ENCODE measurements at places on chromosomes 2 and 18.

DNA sequence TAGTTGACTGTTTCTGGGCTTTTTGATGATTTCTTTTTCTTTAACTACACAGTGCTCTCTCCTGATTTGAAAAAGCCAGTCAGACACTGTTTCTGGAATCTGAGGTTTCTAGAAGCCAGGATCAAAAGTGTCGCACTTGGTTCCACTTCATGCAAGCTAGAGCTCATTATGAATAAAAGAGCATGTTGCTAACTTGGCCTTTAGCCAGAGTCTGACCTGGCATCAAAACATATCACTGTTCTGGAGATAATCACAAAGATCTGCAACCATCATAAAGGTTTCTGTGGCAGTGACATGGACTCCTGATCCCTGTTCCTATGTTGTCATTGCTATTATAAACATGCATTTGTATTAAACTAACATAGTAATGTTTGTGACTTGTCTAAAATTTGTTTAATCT lies 76.1 kb upstream of the MAPRE2 start:
- no peak for DNase-seq

DNA sequence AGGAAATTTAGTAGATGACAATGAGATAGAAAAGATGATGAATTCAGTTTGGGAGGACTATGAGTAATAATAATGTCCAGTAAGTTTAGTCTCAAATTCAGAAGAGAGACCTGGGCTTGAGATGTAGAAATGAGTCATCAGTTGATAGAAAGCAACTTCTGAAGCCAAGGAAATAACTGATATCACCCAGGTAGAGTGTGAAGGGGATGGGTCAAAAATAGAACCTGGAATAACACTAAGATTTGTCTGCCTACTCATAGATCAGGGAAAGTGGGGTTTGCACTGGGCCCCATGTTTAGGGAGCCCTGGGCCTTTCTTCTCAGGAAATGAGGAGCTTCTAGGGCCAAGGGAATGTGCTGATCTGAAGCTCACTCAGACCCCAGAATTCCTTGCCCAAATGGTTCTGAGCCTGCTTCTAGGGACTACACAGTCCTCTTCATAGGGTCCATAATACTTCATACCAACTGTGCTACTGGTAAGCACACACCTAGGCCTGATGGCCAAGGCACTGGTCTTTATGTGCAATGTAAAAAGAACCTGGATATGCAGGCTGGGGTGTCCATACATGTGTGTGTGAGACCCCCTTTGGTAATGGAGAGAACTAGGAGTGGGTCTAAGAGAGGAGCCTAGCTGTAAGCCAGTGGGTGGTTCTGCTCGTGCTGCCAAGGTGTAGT lies 141.2 kb downstream of the IKZF2 start:
- no peak for DNase-seq

GRCh38 chr2:55314985-55315384 lies 46.0 kb upstream of the MTIF2 start:
- DNase-seq = no peak

DNA sequence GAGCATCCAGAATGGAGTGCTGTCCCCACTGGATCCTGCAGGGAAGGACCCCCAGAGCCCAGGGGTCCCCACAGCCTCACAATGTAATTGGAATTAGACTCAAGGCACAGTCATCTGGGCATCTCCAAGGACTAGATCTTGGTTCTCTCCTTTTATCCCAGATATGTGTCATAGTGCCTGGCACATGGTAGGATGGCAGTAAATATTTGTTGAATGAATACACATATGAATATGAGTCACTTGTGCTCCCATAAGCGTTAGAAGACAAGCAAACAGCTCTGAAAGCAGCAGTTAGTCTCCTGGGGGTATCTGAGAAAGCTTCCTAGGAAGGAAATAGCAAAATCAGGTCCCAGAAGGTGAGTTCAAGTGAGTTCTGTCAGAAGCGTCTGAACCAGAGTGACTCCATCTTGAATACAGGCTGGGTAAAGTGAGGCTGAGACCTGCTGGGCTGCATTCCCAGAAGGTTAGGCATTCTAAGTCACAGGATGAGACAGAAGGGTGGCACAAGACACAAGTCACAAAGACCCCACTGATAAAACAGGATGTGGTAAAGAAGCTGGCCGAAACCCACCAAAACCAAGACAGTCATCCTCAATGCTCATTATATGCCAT lies 234.1 kb upstream of the ID2 start:
- DNase-seq = no peak

DNA sequence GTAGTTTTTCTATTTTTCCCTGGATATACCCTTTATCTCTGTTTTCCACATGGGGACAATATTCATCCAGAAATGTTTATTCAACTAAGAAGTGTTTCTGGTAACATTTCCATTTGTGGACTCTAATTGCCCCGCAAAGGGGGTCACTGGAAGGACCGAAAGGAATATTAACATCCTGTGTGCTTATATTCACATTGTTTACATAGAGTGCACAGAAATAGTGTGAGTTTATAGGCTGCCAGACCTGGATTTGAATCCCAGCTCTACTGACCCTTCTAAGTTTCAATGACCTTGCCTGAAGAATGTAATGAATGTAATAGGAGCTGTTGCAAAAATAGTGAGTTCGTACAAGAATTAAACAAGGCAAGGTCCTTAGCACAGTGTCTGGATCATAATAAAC lies 152.9 kb upstream of the NCKAP5 start:
- no peak for DNase-seq

- no peak for DNase-seq
Observed at GRCh38 chr18:26526966-26527234, 21.5 kb downstream of the KCTD1 start.
